Fibroblast of skin of right quadriceps (primary cell): ENCODE measurements at places on chromosomes 7 and 10.

DNA sequence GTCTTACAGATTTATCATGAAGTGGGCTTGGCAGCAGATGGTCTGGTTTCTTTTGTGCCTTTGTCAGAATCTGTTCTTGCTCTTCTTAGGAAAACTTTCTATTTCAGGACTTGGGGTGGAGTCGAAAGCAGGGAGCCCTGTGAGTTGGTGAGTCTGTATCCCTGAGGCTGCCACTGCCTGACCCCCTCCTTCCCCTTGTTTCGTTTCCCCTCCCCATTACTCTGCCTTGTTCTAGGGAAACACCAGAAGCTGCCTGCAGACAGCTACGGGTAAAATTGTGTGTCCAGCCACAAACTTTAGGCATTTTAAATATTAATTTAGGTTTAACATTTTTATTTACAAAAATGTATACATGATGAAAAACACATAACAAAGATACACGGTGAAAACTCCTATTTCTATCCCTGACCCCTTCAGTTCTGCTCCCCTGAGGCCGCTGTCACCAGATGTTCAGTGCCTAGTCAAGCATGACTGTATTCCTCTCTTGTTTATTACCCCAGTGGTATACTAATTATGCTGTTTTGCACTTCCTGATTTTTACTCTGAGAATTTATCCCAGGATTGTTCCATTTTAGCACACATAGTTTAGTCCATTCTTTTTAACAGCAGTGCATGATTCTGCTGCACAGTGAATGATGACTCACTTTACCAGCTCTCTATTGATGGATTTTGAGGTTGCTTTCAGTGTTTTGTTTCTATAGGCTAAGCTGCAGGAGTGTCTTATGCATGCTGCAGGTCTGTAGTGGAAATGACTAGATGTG is 9.1 kb downstream of the TSPAN14 start:
- DNase-seq = peak; percentile 82

GRCh38 chr10:132922872-132923271 is 19.5 kb downstream of the CFAP46 start:
- no peak for DNase-seq

DNA sequence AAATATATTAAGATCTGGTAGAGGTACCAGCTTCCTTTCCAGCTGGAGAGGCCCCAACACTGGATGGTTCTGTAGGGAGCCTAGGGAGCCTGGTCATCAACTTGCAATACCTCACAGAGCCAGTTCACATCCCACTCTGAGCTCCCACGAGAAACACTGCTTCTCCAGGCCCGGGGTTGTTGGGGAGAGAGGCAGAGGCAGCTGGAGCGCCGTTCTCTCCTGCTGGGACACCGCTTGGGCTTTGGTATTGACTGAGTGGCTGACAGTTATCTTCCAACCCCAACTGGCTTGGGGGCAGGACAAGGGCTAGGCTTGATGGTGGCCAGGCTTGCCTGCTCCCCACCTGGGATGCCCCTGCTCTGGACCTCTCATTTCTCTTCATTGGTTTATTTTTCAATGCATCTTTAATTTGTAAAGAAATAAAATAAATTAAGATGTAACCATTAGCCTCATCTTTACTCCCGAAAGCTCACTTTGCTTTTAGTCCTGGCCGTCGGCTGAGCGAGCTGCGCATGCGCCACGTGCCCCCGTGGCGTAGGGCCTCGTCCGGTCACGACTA is 10.0 kb upstream of the CHCHD1 start:
- no peak for DNase-seq

GRCh38 chr7:51222916-51223315 is 93.7 kb downstream of the COBL start:
- DNase-seq = no peak

DNA sequence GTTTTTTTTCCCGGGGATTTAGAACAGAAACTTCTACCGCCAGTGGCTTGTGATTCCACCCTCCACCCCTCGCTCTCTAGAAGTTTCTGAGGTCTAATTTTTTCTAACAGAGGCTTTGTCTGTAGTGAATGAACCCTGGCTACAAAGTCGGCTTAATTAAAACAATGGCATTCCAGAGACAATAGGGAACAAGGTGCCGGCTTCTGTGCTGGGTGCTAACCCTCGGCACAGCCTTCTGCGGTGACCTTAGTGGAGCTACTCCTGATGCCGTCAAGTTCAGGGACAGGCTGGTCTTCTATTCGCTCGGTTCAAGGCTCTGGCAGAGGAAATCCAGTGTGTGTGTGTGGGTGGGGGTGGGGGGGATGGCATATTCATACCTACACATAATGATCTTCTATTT is 32.1 kb upstream of the ENO4 start:
- no peak for DNase-seq

DNA sequence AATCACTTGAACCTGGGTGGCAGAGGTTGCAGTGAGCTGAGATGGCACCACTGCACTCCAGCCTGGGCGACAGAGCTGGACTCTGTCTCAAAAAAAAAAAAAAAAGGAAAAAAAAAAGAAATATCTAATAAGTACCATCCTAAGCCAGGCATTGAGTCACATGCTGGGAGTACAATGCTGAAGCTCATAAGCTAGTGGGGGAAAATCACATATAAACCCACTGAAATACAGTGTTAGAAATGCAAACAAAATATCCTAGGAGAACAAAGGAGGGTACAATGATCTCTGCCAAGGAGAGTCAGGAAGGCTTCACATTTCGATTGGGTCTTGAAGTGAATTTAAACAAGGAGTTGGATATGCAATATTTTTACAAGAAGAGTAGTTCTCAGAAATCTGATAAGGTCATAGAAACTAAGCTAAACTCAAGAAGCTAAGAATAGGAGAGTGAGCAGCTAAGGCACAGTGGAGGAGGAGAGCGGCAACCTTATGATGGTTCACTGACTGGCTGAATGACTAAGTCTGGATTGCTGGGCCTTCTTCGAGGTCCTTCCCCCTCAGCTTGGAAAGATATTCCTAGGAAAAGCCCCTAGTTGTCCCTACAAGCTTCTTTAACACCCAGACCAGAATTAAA is 115.5 kb downstream of the PHTF2 start:
- peak; percentile 5 for DNase-seq

DNA sequence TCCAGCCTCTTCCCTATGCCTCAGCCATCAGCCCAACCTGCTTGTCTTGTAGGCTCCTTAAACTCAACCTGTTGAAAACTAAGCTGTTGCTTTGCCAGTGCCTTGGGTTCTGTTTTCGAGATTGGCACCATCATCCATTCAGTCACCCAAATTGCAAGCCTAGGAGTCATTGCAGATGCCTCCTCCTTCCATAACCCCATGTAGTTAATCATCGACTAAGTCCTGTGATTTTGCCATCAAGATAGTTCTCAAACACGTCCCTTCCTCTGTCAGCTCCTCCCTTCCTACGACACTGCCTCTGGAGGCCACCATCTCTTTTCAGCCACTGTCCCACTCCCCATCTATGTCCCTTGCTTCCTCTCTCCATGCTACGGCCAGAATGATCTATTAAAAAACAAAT is 168.1 kb downstream of the RAB11FIP2 start:
- DNase-seq = no peak

DNA sequence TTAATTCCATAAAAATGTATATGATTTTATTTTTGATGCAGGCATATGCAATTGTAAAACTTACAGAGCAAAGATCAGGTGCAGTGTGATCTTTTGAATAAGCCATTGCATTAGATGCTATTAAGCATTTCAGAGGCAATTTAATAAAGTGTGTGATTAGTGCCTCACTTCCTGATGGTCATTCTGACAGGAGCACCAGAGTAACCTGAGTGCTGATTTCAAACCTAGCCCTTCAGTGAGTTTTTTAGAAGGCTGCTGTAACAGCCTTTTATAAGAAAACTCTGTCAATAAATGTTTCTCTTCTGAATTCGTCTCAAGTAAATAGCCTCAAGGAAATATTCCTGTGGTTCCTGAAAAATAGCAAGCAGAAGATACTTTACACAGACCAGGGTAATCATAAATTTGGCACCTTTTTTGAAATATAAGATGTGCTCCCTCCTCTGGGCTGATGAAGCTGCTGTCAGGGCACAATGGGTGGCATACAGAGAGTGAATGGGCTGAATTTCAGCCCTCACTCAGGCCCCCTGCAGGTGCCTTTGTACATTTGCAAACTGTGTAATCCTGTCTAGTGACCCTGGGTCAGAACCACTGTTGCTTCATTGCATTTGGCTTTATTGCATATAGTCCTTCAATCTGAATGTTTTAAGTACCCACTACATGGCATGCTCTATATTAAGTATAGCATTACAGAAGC is 193.7 kb upstream of the CSTF2T start:
- no peak for DNase-seq
